Spleen (tissue), 13 donors: ENCODE measurements at places on chromosomes 2 and 18.
A peak's percentile ranks its signal among the peaks of the same experiment; 100 is the strongest.

DNA sequence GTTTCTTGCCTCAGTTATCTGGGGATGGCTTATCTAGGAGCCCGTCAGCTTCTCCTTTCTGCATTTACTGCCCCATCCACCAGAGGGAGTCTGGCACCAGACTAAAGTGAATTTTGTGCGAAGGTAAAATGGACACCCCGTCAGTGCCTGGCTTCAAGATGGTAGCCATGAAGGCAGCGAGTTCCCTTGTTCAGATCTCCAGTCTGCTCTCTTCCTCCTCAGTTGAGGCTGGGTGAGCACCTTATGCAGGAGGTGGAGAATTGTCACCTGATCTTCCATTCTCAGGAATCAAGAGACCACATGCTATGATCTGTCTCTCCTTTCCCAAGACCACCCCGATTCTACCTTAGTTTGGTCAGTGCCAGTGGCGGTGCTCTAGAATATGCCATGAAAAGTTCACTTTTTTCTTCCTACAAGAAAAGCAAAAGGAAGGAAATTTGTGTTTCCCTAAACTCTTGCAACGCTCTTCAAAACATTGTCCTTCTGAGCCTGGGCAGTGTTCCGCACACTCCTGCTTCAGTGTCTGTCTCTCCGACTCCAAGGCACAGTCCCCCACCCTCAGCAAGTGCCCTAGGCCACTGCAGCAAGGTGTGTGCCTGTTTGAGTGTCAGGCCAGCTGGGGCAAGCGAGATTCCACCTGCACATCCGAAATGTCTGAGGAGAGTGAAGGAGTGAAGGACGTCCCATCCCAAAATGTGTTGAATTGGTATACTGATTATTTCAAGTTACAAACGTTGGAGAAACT, 168.6 kb downstream of the SS18 start:
- no peak for DNase-seq

- no peak for DNase-seq
Measured at GRCh38 chr2:226207671-226208070, 591.9 kb downstream of the IRS1 start.

GRCh38 chr18:49658823-49659404, 97.1 kb downstream of the LIPG start:
- peak; percentile 20 for DNase-seq

DNA sequence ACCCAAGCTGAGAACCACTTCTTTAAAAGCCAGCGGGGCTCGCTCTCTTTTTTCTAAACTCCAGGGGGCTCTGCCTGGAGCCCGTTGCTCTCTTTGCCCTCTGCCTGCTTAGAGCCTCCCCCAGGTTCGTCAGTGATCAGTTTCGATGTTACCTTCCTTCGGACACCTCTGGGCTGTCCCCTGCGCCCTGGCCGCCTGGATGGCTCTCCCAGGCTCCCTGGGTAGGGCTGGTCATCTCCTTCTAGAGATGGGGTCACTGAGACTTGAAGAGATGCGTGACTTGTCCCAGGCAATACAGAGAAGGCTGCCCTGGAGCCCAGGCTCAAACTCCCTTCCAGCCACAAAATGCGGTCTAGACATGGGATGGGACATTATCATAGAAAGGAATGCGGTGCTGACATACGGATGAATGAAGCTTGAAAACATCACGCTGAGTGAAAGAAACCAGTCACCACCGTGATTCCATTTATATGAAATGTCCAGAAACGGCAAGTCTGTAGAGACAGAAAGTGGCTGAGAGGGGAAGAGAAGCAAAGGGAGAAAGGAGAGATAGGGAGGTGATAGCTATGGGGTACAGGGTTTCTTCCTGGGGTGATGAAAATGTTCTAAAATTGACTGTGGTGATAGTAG, 14.6 kb downstream of the KCNF1 start:
- peak; percentile 48 for DNase-seq

DNA sequence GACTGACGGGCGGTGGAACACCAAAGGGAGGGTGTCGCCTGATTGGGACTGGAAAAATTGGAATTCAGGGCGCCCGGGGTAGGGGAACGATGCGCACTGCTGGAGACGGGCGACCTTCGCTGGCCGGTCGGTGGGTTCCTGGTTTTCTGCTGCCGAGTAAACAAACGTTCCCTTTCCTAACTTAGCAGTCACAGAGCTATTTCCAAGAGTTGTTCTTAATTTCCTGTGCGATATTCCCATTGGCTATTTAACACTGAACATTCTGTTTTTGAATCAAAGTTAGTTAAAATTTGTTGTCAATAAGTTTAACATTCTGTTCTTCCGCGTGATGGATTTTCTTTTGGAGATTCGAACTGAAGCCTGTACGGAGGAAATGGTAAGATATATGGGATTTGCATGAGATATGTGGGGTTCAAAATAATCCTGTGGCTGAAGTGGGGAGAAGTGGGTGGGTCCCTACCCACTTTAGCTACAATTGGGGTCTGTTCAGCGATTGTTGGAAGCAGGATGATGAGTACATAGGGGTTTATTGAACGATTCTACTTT, 862 bp downstream of the C18orf54 start:
- DNase-seq = no peak

- no peak for DNase-seq
Measured at GRCh38 chr2:201353116-201353515, 4.0 kb downstream of the FLACC1 start.

DNA sequence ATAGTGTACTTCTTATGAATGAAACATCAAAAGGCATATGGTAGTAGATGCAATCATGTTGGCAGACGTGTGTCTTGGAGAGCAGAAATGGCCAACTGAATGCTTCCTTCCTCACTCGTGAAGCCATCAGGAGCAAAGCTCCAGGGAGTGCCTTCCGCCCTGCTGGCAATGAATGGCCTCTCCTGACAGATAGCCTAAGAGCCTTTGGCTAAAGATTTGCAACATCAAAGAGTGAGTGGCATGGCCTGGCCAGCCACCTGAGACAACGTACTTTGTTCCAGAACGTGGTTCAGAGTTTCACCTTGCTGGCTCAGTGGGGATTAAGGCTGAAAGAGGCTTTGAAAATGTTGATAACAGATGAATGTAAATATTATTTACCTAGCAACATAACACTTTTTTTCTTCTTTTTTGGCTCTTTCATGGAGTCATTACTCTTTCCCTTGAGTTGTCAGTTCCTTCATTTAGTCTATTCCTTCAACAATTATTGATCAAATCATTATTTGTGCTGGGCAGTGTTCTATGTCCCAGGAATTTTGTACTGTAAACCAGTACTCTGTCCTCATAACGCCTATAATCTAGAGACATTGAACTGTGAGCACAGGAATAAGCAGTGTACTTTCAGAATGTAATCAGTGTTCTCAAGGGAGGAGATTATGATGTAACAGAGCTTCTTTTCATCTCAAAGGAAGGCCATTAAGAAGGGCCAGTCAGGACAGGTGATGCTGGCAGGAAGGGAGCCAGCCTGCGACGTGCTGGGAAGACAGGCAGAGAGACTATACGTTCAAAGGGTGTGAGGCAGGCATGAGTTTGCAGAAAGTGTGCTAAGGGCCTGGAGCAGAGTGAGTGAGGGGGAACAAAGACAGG, 59.4 kb upstream of the SH3RF3 start:
- peak; percentile 34 for DNase-seq

GRCh38 chr2:193584522-193584938, 1389.8 kb upstream of the TMEFF2 start:
- peak; percentile 45 for DNase-seq

DNA sequence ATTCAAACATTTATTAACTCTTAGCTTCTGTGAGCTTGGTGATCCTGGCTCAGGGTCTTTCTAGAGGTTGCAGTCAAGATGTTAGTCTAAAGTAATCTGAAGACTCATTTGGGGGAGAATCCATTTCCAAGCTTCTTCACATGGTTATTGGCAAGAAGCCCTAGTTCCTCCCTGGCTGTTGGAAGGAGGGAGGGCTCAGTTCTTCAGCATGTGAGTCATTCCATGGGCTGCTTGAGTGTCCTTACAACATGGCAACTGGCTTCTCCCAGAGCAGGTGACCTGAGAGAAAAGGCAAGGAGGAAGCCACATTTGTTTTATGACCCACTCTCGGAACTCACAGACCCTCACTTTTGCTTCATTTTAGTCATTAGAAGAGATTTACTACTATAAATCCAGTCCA, 10.6 kb upstream of the C2orf74 start:
- no peak for DNase-seq
